ENCODE measurements at places on chromosomes 6 and 20.
A peak's percentile ranks its signal among the peaks of the same experiment; 100 is the strongest.

DNA sequence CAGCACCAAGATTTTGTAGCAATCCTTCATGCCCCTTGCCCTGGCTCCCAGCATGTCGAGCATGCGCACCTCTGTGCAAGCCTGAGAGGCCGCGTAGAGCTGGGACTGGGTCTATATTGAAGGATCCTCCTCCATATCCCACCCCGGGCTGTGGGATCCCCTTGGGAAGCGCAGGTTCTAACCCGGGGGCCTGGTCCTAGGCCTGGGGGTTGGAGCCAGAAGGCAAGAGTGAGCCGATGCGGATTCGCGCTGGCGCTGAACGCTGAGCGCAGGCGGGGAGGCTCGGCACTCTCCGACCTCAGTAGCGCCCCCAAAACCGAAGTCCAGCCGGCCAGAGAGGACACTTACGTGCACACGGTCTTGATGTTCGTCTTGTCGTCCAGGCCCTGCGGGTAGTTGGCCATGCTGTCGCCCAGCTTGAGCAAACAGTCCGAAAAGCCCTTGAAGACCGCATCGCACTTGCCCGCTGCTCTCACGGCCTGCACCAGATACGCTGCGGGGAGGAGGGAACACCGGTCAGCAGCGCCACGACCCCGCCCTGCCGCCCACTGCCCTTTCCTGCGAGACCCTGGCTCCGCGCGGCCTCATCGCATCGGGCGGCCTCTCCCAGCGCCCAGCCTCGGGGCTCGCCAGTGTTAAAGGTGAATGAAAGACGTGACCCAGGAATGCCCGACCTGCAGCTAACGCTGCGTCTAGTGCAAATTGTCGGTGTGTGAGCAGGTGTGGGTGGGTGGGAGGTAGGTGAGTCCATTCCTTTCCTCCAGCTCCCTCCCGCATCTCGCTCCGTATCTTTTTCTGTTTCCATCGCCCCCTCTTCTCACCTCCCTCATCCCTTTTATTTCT, 4.5 kb downstream of the NRN1 start:
- H3K27ac ChIP-seq = no peak overlapping the region
- no peaks in the 10 kb centered on the region for H3K36me3 ChIP-seq
- peaks cover 98% of the 10 kb centered on the region for H3K27me3 ChIP-seq
- H3K4me3 ChIP-seq = peak overlapping the region; percentile 62

GRCh38 chr20:51597389-51598231, 55.1 kb upstream of the NFATC2 start:
- no peak overlapping the region for H3K4me3 ChIP-seq
- peaks cover 25% of the 10 kb centered on the region for H3K4me1 ChIP-seq
- DNase-seq = no peak
- H3K27ac ChIP-seq = no peak overlapping the region
- H3K27me3 ChIP-seq = no peaks in the 10 kb centered on the region

DNA sequence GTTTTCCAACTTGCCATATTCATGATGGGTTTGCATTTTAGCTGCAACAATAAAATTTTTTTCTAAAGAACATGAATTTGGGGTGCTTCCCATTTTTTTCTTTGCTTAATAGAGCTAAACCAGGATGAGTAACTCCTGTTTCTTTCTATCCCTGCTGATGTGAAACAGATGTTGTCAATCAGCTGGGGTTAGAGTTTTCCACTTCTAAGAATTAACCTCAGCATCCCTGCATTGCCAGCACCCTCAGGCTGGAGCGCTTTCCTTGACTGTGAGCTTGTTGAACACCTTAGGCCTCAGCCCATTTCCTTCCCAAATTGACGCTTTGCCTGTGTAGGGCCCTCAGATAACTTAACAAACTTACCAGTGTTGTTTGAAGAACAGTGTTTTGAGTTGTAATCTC, 74.5 kb downstream of the PTPN1 start:
- DNase-seq = no peak
- H3K4me1 ChIP-seq = peaks cover 17% of the 10 kb centered on the region
- no peak overlapping the region for H3K4me3 ChIP-seq
- H3K27me3 ChIP-seq = no peaks in the 10 kb centered on the region

DNA sequence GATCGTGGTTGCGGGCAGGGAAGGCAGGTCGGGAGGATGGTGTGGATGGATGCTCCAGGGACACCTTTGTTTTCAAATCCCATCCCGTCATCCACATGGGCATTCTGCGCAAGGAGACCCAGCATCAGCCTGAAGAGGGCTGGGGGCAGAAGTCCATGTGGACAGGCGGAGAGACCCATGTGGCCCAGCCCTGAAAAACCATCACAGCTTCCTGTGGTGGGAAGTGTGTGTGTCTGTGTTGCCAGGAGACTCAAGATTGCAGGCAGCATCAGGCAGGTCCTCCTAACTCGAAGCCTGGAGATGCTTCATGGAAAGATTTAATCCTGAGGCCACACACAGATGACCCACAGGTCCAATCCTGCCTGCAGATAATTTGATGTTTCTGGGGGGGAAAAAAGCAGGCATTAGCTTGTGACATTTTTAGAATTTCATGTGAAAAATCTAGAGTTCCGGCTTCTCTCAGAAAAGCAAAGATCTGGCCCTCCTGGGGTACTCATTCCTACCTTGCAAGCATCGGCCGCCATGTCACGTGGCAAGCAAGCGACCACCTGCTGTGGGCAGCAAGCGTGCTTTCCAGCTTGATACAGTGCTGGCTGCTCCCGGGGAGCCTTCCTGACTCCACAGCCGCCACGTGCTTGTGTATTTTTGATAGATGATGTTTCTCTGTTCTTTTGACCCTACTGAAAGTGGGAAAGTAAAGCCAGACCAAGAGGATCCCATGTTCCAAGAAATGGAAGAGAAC, 25.8 kb downstream of the BCAS4 start:
- H3K4me1 ChIP-seq = peaks cover 7% of the 10 kb centered on the region
- DNase-seq = no peak
- H3K27me3 ChIP-seq = no peaks in the 10 kb centered on the region

GRCh38 chr20:54407459-54407858, 67.9 kb upstream of the DOK5 start:
- DNase-seq = no peak
- H3K27me3 ChIP-seq = no peaks in the 10 kb centered on the region
- H3K4me1 ChIP-seq = no peaks in the 10 kb centered on the region
- H3K4me3 ChIP-seq = no peak overlapping the region
- H3K36me3 ChIP-seq = no peaks in the 10 kb centered on the region
- H3K27ac ChIP-seq = no peak overlapping the region

- no peaks in the 10 kb centered on the region for H3K27me3 ChIP-seq
- H3K27ac ChIP-seq = peak overlapping the region; percentile 84
- no peak overlapping the region for H3K4me3 ChIP-seq
- H3K4me1 ChIP-seq = peaks cover 16% of the 10 kb centered on the region
- DNase-seq = no peak
These were observed 81.9 kb upstream of the CCN6 start for GRCh38 chr6:111971866-111972532.

All from suprapubic skin (tissue), 4 donors.